ENCODE measurements at places on chromosomes 7 and 10.

GRCh38 chr7:108282427-108282996 lies 152.4 kb upstream of the LAMB4 start:
- no peak for DNase-seq

GRCh38 chr10:25501912-25502311 lies 327.1 kb downstream of the GPR158 start:
- DNase-seq = no peak

DNA sequence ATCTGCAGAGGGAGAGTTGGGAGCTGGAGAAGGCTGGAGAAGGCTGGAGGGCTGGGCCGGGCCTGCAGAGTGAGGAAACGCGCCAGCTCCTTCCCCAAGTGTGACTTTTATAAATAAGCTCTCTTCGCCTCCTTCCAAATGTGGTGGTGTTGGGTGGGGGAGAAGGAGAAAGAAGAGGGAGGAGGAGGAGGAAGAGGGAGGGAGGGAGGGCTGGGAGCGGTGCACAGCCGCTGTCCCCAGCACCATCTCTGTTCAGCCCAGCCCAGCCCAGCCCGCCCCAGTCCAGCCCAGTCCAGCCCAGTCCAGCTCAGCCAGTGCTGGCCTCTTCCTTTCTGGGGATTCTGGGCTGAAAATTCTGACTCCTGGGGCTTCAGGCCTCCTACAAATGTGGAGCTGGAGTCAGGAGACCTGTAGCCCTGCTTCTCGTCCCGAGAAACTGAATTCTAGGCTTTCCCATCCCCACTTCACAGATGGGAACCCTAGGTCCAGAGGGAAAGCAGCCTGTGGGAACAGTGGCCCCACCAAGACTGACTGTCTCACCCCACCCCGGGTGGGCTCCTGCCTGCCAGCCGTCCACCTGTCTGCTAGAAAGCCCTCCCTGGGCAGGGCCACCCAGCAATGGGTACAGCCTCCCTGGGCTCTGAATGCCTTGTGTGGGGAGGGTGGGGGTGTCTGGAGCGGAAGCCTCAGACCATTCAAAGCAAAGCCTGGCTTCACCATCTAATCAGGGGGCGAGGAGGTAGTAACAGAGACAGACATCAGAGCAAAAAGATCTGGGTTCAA lies 2.3 kb downstream of the STX1A start:
- DNase-seq = peak; percentile 58

GRCh38 chr7:70459546-70459945 lies 672.4 kb upstream of the GALNT17 start:
- no peak for DNase-seq

DNA sequence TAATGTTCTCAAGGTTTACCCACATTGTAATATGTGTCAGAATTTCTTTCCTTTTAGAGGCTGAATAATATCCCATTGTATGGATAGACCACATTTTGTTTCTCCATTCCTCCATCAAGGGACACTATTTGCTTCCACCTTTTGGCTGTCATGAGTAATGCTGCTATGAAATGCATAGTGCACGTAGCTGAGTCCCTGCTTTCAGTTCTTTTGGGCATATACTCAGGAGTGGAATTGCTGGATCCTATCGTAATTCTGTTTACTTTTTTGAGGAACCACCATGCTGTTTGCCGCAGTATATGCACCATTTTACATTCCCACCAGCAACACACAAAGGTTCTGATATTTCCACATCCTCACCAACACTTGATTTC lies 60.0 kb downstream of the PRF1 start:
- no peak for DNase-seq

DNA sequence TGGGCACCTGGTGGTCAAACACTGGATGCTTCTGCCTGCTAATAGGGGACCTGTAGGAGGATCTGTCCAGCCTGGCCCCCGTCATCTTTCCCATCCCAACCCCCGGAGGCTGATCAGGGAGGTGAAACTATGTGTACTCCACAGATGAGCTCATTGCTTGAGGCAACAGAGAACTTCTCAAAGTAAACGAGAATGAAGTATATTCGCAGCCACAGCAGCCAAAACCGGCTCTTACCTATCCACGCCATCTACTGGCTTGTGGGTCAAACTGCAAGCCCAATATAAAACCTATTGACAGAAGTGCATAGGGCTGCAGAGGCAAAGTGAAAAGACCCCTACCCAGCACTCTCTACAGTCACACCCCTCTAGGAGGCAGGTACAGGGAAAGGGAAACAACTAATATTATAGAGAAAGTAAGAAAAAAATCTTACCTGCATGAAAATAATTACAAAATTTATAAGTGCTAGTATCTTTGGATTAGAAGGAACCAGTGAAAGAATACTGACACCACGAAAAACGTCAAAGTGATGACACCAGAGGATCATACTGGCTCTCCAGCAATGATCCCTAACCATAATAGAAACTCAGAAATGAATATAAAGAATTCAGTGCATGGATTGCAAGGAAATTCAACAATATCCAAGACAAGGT lies 973.5 kb downstream of the ANKRD7 start:
- no peak for DNase-seq

DNA sequence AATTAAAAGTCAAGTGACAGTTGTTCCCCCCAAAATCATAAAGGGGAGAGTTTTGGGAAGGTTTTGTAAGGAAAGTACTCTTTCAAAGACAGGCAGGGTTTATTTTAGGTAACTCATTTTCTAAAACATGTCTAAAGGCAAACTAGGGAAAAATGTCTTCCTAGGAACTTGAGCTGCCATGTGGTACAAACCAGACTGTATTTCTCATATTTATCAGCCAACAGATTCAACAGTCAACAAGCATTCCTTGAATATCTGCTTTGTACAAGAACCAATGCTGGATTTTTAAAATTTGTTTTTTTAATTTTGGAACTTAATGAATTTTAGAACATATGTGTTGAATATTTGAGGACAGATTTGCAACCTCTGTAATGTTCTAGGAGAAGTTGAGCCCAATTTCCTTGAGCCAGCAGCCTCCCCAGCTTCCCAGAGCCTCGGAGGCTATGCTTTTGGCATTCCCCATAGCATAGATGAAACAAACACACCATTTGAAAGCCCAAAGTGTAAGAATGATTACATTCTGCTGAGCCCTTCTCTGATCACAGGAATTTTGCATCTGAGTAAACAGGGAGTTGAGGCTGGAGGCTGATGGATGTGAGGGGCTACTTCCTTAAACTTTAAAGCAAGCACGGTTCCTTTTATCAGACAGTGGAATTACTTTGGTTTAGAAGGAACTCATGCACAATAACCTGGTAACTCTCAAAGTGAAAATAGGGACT lies 345.1 kb downstream of the RNLS start:
- no peak for DNase-seq

DNA sequence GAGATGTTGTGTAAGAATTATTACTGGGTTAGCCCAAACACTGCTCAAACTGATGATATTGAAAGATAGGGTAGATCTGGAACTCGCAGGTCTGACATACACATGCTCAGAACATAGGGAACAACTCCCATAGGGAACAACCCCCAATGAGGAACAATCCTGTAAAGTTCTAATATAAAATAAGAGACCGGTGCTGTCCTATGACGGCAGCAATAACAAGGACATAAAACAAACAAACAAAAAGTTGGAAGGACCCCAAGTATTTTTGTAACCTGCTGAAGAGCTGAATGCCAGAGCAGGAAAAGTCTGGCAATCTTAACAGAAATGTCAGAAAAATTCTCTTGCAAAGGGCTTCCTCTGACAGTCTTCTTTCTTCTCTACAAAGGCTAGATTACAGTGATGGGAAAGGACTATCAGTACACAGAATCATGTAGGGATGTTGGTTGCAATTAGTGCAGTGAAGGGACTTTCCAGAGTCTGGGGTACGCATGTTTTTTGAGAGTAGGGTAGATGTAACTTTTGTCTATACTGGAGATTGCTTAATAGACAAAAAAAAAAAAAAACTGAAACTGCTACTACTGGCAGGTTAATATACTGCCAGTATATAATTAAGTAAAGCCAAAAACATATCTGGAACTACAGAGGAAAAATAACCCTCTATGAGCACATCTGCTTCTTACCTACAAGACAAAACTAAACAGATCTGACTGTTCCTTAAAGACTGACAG lies 35.5 kb downstream of the IDE start:
- no peak for DNase-seq

DNA sequence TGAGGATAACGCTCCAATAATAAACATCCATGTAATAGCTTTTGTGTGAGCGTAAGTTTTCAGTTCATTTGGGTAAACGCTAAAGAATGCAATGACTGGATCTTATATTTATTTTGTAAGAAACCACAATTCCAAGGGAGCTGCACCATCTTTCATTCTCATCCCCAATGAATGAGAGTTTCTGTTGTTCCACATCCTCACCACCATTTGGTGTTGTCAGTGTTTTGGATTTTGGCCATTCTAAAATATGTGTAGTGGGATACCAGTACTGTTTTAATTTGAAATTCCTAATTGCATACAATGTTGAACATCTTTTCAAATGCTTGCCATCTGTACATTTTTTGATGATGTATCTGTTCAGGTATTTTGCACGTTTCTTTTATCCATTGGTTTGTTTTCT lies 50.9 kb upstream of the SEMA3D start:
- DNase-seq = no peak

- DNase-seq = no peak
These were observed 32.6 kb downstream of the ANTXRL start for GRCh38 chr10:46319389-46319788.

DNA sequence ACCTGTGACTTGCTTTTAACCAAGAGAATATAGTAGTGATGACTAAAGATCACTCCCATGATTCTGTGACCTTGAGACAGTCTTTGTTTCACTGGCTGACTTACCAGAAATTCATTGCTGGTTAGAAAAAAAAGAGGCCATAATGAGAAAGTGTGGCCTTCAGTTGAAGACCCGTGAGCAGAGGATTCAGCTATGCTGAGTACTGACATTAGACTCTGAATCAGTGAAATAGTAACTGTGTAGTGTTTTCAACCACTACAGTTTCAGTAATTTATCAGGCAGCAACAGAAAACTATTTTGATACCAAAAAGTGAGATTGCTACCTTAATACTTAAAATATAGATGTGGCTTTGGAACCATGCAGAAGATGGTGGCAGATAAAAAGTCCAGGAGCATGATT lies 298.0 kb upstream of the KCND2 start:
- no peak for DNase-seq

DNA sequence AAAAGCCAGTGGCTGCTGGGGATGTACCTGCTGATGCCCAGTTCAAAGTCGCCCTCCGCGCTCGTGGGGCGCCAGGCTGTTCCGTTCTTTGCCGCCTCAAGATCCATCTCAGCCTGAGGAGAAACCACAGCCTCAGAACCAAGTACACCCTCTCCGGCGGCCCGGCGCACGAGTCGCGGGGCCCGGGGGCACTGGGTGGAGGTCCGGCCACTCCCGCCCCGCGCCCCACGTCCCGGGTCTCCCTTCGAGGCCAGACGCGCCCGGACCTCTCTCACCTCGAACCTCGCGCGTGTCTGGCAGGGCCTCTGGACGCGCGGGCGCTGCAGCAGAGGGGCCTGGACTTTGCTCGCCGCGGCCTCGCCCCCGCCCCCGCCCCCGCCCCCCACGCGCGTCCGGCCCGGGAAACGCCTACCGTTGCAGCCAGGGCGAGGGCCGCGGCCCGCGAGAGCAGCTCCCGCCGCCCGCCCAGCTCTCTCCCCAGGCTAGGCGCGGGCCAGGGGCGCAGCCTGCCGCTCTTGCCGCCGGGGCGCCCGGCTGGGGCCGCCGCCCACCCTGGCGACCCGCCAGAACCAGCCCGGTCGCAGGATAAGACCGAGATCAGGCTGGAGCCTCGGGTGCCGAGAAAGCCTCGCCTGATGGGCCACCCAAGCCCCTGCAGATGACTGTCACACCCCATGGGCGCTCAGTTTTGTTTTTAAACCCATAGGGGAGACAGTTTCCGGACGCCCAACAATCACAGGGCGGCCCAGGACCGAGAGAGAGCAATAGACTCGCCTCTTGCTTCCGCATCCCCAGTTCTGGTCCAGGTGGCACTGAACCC lies at the start of gene ABCB4:
Gene ABCB4, minus strand, starts transcription at position 322 of the 820 bp plus-strand sequence. Its CDS starts 215 bp downstream, at position 107.
- peak; percentile 33 for DNase-seq

DNA sequence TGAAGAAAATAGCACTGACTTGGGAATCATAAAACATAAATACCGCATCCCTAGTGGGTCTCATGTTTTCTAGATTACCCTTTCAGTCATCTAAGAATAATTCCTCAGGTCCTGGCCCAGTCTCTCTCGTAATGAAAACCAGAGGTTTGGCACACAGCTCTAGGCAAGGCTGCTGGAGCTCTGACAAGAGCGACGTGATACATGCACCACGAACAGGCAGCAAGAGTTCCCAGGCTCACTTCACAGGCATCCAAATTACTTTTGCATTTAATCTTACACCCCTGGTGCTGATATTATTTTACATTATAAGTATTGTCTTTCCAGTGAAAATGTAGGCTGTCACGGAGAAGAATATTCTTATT lies 105.2 kb downstream of the THSD7A start:
- peak; percentile 88 for DNase-seq

- DNase-seq = no peak
These were observed 33.1 kb downstream of the PIP4K2A start for GRCh38 chr10:22681301-22681700.

GRCh38 chr7:97457054-97457453 lies 274.8 kb upstream of the TAC1 start:
- DNase-seq = no peak

GRCh38 chr7:92647652-92648051 lies 57.5 kb upstream of the FAM133B start:
- DNase-seq = no peak

GRCh38 chr7:28149291-28150101 lies 31.1 kb downstream of the JAZF1 start:
- no peak for DNase-seq

DNA sequence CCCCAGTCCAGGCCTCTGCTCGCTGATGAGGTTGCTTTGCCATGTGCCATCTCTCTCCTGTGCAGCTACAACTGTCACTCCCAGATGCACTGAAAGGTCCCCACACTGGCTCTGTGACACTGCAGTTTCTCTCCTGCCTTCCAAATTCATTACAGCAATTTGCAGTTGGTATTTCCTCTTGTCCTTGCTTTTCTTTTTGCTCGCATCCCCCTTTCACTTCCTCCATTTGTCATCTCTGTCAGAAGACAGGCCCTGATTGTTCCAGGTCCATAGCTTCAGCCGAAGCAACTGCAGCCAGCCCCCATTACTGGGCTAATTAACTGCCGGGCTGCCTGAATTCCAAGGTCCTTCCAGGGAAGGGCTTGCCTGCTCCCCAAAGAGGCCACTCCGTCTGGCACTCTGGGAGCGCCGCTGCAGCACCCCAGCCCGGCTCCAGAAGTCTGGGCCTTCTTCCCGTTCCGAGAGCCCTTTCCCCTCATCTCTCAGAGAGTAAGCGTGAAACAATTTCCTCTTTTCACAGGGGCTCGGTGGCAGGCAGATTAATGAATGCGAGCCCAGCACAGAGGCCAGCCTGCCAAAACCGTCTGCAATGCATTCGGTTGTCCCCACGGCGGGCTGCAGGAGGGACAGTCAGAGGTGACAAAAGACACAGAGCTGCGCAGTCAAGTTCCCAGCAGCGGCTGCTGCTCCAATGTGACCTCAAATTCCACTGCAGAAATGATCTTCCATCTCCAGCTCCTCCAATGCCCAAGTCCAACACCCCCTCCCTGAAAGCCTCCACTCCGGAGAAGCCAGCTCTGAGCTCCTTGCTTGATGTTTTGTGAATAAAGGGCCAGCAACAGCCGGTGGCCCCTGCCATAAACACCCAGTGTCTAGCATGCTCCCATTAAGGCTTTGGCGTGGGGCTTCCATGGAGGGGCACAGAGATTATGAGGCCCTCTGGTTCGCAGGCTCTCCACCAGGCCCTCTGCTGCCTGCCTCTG lies 279.4 kb upstream of the HABP2 start:
- peak; percentile 75 for DNase-seq

- no peak for DNase-seq
These were observed 78.5 kb downstream of the ETV1 start for GRCh38 chr7:13910805-13911551.

- DNase-seq = no peak
These were observed 110.3 kb downstream of the VPS41 start for GRCh38 chr7:38798552-38799267.

GRCh38 chr7:7214398-7215347 lies 32.3 kb downstream of the C1GALT1 start:
- no peak for DNase-seq
